Activated gamma-delta T cell treated with Interleukin-2 at 50 U/mL for 16 hours (primary cell): ENCODE measurements at places on chromosomes 2 and 18.

- no peak for DNase-seq
These were observed 446.0 kb upstream of the MEX3C start for GRCh38 chr18:51643483-51643882.

- DNase-seq: no peak
These were observed 10.4 kb downstream of the AP1S3 start for GRCh38 chr2:223826995-223827394.

GRCh38 chr18:24877546-24877945 is 417.1 kb downstream of the HRH4 start:
- no peak for DNase-seq

DNA sequence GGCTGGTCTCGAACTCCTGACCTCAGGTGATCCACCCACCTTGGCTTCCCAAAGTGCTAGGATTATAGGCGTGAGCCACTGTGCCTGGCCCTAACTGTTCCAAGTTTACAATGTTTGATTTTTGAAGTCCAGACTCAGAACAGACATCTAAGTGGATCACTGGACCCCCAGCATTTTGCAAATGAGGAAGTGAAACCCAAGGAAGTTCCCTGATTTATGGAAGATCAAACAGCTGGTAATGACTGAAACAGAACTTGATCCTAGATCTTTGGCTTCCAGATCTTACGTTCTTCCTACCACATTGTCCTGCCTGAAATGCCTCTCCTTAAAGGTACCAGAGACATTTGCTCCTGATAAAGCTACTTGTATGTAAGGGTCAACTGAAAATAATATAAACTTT is 58.3 kb upstream of the NCOA1 start:
- DNase-seq: no peak

GRCh38 chr2:127143841-127144782 is 37.2 kb upstream of the BIN1 start:
- no peak for DNase-seq

DNA sequence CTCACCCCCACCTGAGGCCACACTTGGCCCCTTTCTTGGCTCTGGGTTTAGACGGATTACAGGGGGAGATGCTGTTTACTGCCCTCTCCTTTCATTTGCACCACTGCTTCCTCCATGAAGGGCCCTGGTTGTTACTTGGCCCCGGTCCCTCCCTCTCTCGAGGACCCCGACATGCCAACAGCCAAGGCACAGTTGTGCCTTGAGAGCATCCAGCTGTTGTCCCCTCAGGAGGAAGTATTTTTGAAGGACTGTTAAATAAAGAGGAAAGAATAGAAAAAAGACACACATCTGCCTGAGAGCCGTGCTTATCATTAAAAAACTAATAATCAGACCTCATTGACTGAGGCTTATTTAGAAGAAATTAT is 44.0 kb downstream of the ITGB1BP1 start:
- DNase-seq: no peak
